Osteoblast (primary cell): ENCODE measurements at places on chromosomes 11 and 22. TPM values are rescaled to one million over a fixed set of nuclear protein-coding genes. Genes with fewer than 3 reads are reported as not detected.

- no peak overlapping the region for H3K27ac ChIP-seq
- H3K27me3 ChIP-seq: peaks cover 2% of the 10 kb centered on the region
- peaks cover 9% of the 10 kb centered on the region for H3K4me1 ChIP-seq
- DNase-seq: no peak
- H3K4me3 ChIP-seq: no peak overlapping the region
- H3K36me3 ChIP-seq: no peaks in the 10 kb centered on the region
Measured at GRCh38 chr11:128244871-128245270, 342.5 kb downstream of the ETS1 start.

- H3K27ac ChIP-seq: no peak overlapping the region
- peak; percentile 99 for DNase-seq
- H3K27me3 ChIP-seq: peaks cover 31% of the 10 kb centered on the region
- H3K4me3 ChIP-seq: peak overlapping the region; percentile 68
- H3K4me1 ChIP-seq: no peaks in the 10 kb centered on the region
Measured at GRCh38 chr22:24423519-24424000, 3.8 kb upstream of the ADORA2A start.

DNA sequence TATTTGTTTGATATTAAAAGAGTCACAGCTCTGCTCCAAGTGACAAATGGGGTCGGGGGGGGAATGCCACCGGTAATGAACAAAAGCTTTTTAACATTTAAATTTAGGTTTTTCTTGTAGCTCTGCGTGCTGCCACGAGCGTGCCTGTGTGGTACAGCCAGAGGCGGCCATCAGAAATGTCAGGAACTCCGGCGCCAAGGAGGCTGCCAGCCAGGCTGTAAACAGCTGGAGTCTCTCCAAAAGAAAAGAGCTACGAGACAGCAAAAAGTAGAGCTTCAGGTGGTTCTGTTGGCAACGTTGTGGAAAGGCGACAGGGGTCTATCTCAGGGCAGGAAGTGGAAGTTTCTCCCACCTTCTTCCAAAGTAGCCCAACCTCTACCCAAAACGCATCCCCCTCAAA lies 532.8 kb downstream of the OPCML start:
- no peak overlapping the region for H3K27ac ChIP-seq
- DNase-seq: no peak
- H3K4me1 ChIP-seq: no peaks in the 10 kb centered on the region
- H3K4me3 ChIP-seq: no peak overlapping the region
- peaks cover 5% of the 10 kb centered on the region for H3K27me3 ChIP-seq

DNA sequence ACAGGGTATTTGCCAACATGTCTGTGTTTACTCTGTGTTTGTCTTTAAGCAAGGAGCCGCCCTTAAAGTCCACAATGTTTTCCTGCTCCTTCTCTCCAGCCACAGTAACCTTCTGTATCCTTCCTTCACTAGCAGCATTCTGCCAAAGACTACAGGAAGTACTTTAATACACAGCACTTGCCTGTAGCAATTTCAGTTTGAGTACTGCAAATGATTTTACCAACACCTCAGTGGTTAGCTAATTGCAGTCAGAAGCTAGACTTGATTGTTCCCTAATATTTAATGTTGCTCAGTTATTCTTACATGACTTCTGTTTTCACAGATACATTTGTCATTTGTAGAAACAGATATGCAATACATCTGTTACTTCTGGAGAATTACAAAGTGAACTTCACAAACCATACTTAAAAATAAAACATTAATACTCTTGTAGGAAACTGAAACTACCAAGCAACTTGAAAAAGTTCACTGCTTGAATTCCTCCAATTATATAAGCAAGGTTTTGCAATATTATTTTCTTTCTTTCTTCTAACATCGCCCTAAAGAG lies 69.1 kb downstream of the FCHSD2 start:
- H3K27me3 ChIP-seq: no peaks in the 10 kb centered on the region
- DNase-seq: peak; percentile 5
- no peak overlapping the region for H3K4me3 ChIP-seq
- no peaks in the 10 kb centered on the region for H3K36me3 ChIP-seq

DNA sequence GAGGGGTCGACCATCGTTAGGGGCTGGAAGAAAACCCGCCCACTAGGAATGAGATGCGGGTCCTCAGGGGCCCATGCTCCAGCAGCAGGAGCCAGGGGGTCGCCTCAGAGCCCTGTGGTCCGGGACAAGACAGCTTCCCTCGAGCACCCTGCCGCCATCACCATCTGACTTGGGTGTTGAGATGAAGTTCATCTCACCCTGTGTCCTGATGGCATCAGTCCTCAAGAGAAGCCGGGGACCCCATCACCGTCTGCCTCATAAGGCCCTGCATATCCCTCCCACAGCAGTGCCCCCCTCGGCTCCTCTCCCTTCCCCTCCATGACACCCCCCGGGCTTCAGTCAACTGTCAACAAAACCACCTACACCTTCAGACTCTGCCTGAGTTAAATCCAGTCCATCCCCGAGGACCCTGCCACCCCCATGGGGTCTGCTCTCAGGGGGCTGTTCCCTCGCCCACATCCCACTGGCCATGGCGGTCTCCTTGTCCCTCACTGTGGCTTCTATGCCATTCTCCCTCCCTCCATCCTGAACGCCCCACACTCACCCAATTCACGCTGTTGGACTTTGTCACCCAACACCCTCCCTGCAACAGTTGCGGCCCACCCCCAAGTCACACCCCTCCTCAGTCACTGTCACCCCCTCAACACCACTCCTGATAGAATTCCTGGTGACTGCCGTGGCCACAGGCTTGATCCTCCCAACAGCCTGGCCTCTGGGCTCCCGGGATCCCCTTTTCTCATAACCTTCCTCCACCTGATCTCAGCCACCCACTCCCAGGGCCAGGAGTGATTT lies 87.7 kb upstream of the RTL6 start:
- H3K36me3 ChIP-seq: no peaks in the 10 kb centered on the region
- peaks cover 31% of the 10 kb centered on the region for H3K27me3 ChIP-seq
- H3K4me1 ChIP-seq: no peaks in the 10 kb centered on the region
- no peak overlapping the region for H3K4me3 ChIP-seq
- no peak overlapping the region for H3K27ac ChIP-seq
- peak; percentile 74 for DNase-seq

- no peak overlapping the region for H3K27ac ChIP-seq
- no peaks in the 10 kb centered on the region for H3K36me3 ChIP-seq
- H3K4me1 ChIP-seq: no peaks in the 10 kb centered on the region
- H3K27me3 ChIP-seq: no peaks in the 10 kb centered on the region
- H3K4me3 ChIP-seq: no peak overlapping the region
Measured at GRCh38 chr22:35116817-35117216, 50.9 kb downstream of the ISX start.

DNA sequence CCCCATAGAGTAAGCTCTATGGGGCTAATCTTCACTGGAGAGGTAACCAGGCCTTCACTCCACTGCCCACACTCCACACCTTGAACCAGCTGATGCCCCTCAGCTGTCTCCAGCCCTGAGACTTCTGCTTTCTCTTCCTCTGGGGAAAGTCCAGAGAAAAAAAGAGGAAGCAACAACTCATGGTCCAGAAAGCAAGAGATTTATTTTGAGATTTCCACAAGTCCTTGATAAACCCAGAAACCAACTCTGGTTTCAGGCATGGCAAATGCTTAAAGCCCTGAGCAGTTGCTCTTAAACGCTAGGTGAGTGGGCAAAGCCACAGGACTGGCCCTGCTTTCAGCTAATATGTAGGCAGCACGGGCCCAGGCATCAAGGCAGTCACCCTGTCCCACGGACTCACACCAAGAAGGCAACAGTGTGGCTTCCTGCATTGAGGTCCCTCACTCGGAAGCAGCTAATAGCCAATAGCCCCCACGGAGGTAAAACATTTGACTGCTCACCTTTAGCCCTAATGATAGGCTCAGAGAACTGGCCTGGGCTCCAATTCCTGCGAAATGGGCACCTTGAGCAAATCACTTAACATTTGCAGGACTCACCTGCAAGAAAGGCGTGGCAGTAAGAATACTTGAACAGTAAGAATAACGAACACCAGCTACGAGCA lies 4.3 kb downstream of the CYB561A3 start:
- H3K4me3 ChIP-seq: no peak overlapping the region
- no peak overlapping the region for H3K27ac ChIP-seq

Gene TRIM29
- under 0.01 and 0.36 TPM in 2 replicates for total RNA-seq

Gene NNMT
- 1,091 and 1,196 TPM in 2 replicates for total RNA-seq

Gene OR5D18
- total RNA-seq: not detected in 2 replicates
